ENCODE measurements at places on chromosomes 3 and 15. TPM values are rescaled to one million over a fixed set of nuclear protein-coding genes. Genes with fewer than 3 reads are reported as not detected.
A peak's percentile ranks its signal among the peaks of the same experiment; 100 is the strongest.

The ARPP19 gene
- 168 TPM for total RNA-seq

The THBS1 gene
- 141 TPM for total RNA-seq

The TMEM40 gene
- not detected for total RNA-seq

The C15orf39 gene
- total RNA-seq = 8.1 TPM

DNA sequence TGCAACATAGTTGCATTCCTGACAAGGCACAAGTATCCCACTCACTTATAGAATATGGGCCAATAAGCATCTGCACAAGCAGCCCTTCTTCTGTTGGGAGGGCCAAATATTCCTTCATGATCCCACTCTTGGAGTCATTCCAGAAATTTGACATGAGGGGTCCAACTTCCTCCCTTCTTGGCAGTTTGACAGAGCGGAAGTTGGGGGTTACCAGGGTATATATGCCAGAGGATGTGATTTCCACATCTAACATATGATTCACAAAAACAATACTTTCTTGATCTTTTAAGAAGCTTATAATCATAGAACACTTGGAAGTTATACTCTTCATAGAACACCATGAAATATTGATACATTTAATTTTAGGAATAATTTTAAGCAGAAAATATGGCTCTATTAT, 100.9 kb upstream of the CRBN start:
- DNase-seq = no peak

The TOMM70 gene
- total RNA-seq = 64.5 TPM

DNA sequence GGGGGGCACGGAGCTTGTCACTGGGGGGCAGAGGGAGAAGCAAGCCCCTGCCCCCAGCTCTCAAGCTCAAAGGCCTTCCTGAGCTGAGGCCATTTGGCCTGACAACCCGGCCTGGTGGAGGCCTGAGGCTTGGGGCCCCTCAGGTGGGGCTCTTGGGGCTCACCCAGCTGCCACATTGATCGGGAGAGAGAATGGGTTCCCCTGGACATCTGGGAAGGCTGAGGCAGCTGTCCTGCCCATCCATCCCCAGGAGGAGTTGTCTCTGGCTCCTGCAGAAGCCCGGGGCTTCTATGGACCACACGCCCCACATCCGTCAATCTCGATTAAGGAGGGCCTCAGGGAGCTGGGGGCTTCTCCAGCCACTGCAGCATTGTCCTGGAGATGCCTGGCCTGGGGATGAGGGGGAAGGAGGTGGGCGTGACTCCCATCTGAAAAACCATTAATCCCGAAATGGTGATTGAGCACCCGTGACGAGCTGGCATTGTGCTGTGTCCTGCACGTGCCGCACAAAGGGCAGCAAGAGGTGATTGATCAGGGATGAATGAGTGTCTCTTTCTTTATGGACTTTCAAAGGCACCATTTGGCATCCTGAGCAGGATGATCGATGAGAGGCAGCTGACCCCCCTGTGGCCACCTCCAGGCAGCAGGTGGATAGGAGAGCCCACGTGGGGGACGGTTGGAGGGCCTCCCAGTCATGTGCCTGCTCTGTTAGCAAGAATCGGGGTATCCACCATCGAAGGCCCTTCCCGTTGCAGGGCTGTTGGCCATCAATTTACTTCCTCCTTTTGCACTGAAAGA, 17.2 kb upstream of the CRABP1 start:
- DNase-seq = no peak

DNA sequence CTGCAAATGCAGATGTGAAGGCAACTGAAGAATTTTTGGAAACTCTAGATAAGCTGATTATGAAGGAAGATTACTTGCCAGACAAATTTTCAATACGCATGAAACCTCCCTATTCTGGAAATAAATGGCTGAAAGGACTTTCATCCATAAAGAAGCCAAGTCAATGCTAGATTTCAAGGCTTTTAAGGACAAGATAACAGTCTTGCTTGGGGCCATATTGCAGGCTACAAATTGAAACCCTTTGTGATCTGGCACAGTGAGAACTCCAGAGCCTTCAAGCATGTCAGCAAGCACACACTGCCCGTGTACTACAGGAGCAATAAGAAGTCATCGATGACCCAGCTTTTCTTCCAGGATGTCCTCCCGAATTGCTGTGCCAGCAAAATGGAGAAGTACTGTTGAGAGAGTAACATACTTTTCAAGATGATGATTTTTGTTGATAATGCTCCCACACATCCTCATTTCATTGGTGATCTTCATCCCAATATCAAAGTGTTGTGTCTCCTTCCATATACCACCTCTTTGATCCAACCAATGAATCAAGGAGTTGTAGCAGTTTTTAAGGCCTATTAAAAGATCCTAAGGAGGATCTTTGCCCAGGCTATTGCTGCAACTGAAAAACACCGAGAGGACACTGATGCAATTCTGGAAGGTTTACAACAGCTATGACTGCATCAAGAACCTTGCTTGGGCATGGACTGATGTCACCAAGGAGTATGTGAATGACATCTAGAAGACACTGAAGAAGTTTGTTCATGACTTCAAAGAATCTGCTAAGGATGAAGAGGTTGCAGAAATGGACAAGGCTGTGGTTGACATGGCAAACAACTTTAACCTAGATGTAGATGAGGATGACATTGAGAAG, 20.3 kb downstream of the CALML4 start:
- DNase-seq = no peak

DNA sequence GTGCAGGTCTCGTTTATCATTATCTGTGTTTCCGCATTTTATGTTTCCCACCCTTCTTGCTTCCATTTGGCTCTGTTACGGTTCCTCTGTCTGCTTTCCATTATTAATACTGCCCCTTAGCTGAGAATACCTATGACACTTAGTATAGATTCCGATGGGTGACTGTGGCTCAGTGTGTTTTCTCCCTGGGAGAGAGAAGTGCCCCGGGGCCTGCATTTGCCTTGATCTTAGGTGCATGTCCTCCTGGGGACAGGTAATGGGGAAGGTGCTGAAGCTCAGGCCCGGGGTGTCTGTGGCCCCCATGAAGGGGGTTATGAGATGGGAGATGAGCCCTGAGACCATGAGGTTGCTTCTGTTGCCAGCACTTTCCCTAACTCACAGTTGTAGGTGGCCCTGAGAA, 43.4 kb upstream of the PCSK6 start:
- no peak for DNase-seq

The SERINC4 gene
- not detected for total RNA-seq

GRCh38 chr15:80966431-80967197, 23.0 kb downstream of the MESD start:
- no peak for DNase-seq

The SNX22 gene
- total RNA-seq = 0.18 TPM

DNA sequence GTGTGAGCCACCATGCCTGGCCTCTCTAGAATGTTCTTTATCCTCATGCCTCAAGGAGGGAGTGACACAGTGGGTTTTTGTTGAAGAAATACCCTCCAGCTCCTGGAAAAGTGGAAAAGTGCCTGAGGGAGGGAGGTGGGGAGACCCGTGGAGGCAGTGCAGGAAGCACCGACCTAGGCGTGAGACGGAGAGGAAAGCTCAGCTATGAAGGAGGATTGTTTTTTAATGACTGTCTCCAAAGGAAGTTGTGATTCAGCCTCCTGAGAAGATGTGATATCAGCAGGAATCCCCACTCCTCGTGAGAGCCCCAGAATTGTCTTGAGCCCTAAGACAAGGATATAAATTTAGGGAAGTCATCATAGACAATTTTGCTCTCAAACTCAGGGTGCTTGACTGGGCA, 21.7 kb downstream of the RPLP1 start:
- DNase-seq = no peak

DNA sequence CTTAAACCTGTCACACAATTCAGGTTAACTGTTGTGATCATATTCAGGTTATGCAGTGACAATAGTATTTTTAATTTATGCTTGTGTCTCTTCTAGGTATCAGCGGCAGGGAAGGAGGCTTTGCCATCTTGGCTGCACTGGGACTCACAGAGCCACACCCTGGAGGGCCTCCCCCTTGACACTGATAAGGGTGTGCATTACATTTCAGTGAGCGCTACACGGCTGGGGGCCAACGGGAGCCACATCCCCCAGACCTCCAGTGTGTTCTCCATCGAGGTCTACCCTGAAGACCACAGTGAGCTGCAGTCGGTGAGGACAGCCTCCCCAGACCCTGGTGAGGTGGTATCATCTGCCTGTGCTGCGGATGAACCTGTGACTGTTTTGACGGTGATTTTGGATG, 23.6 kb upstream of the BSN start:
- no peak for DNase-seq

GRCh38 chr3:82496890-82497560, 735.6 kb upstream of the GBE1 start:
- no peak for DNase-seq

The C3orf22 gene
- not detected for total RNA-seq

DNA sequence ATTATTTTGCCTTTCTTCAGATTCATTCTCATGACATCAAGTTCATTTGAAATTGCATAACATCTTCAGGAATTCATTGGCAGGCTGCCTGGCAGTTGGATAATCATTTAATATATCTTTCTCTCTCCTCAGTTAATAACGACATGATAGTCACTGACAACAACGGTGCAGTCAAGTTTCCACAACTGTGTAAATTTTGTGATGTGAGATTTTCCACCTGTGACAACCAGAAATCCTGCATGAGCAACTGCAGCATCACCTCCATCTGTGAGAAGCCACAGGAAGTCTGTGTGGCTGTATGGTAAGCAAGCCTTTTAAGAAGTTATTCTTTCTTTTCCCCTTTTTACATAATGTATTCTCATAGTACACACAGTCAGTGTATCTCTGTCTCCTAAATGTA, 38.2 kb downstream of the TGFBR2 start:
- peak; percentile 88 for DNase-seq

The SLC28A2 gene
- not detected for total RNA-seq

DNA sequence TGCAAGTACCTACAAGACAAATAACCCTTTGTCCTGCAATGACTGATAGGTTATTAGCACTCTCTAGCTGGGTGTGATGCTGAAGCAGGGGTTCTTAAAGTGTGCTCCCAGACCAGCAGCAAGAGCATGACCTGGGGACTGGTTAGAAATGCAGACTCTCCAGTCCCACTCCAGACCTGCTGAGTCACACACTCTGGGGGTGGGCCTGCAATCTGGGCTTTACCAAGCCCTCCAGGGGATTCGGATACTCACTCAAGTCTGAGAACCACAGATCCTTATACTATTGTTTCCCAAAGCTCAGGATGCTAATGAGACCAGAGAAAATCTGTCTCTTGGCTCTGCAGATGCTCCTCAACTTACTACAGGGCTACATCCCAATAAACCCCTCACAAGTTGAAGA, 142.1 kb upstream of the RAD18 start:
- DNase-seq = no peak

DNA sequence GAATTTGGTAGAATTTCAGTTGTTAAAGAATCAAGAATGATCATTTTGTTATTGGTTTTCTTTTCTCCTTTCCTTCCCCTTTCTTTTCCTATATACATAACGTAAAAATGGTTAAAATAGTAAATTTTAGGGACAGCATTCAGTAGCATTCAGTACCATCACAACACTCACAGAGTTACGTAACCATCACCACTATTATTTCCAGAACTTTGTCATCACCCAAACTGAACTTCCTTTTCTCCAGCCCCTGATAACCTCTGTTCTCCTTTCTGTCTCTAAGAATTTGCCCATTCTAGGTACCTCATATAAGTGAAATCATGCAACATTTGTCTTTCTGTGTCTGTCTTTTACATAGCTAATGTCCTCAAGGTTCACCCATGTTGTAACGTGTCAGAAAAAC, 165.3 kb downstream of the AKAP13 start:
- no peak for DNase-seq

The SLC9C1 gene
- 0.33 TPM for total RNA-seq

GRCh38 chr15:35657679-35658311, 111.8 kb upstream of the DPH6 start:
- DNase-seq = peak; percentile 58
